ENCODE measurements at places on chromosomes 11 and 22. TPM values are rescaled to one million over a fixed set of nuclear protein-coding genes. Genes with fewer than 3 reads are reported as not detected.

DNA sequence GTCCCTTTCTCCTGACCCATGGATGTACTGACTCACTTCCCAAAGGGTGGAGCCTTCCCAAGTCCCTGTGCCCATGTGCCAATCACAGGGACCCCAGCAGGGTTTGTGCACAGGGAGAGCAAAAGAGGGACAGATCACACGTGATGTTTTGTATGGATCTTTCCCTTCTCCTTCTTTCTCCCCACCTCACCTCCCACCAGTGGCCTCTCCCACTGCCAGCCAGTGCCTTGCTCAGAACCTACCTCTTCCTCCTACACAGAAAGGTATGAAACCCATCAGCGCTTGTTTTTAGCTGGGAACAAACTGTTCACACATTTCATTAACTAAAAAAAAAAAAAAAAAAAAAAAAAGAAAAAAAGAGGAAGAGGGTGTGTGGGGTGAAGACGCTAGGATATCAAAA is 112.9 kb downstream of the DSCAML1 start:
- no peaks in the 10 kb centered on the region for H3K4me1 ChIP-seq
- no peak overlapping the region for H3K27ac ChIP-seq
- no peaks in the 10 kb centered on the region for H3K36me3 ChIP-seq
- H3K4me3 ChIP-seq, result no peak overlapping the region
- DNase-seq, result no peak
- peaks cover 38% of the 10 kb centered on the region for H3K27me3 ChIP-seq

MMP8 gene
- not detected for total RNA-seq

GLB1L2 gene
- 11.7 TPM for total RNA-seq

DNA sequence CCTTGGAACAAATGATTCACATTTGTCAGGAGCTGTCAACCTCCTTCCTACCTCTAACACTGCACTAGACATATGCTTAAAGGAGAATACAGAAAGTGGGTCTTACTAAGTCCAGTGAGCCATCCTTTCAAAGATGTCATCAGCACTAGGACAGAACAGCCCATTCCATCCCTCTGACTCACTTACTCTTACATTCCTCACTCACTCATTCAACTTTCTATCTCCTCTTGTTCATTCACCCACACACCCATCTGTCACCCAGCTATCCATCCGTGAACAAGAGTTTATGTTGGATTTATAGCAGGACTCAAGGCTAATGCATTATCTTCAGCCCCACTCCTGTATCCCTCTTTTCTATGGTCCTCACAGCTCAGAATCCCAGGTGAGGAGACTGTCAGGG is 9.1 kb downstream of the INSC start:
- H3K36me3 ChIP-seq, result no peaks in the 10 kb centered on the region
- H3K27me3 ChIP-seq, result peaks cover 16% of the 10 kb centered on the region
- H3K27ac ChIP-seq, result no peak overlapping the region
- H3K4me3 ChIP-seq, result no peak overlapping the region
- no peak for DNase-seq

GRCh38 chr11:36456156-36456555 is 53.9 kb downstream of the TRAF6 start:
- H3K4me3 ChIP-seq, result no peak overlapping the region
- H3K4me1 ChIP-seq, result peaks cover 19% of the 10 kb centered on the region
- H3K27me3 ChIP-seq, result peaks cover 7% of the 10 kb centered on the region
- H3K27ac ChIP-seq, result no peak overlapping the region
- no peak for DNase-seq
- no peaks in the 10 kb centered on the region for H3K36me3 ChIP-seq

KRTAP5-7 gene
- total RNA-seq, result 0.41 TPM
